ENCODE measurements at places on chromosomes 4 and X.

- H3K4me1 ChIP-seq = no peaks in the 10 kb centered on the region
- no peak overlapping the region for H3K4me3 ChIP-seq
- H3K36me3 ChIP-seq = no peaks in the 10 kb centered on the region
- no peak overlapping the region for H3K27ac ChIP-seq
Observed at GRCh38 chr4:89469930-89470375, 162.4 kb upstream of the GPRIN3 start.

GRCh38 chr4:85084371-85085094 is 118.0 kb upstream of the WDFY3 start:
- no peak overlapping the region for H3K4me3 ChIP-seq
- no peaks in the 10 kb centered on the region for H3K36me3 ChIP-seq
- no peaks in the 10 kb centered on the region for H3K4me1 ChIP-seq
- no peaks in the 10 kb centered on the region for H3K27me3 ChIP-seq

GRCh38 chr4:186700746-186701145 is 22.9 kb downstream of the FAT1 start:
- H3K27ac ChIP-seq = peak overlapping the region; percentile 86
- peak; percentile 67 for DNase-seq
- H3K4me3 ChIP-seq = no peak overlapping the region
- H3K27me3 ChIP-seq = no peaks in the 10 kb centered on the region
- H3K36me3 ChIP-seq = peaks cover 11% of the 10 kb centered on the region

- H3K4me3 ChIP-seq = no peak overlapping the region
- peaks cover 11% of the 10 kb centered on the region for H3K27me3 ChIP-seq
- H3K27ac ChIP-seq = no peak overlapping the region
- no peaks in the 10 kb centered on the region for H3K36me3 ChIP-seq
Observed at GRCh38 chrX:136130931-136131833, 16.2 kb upstream of the FHL1 start.

- peaks cover 4% of the 10 kb centered on the region for H3K36me3 ChIP-seq
- H3K4me3 ChIP-seq = no peak overlapping the region
- no peaks in the 10 kb centered on the region for H3K4me1 ChIP-seq
- H3K27me3 ChIP-seq = no peaks in the 10 kb centered on the region
- no peak overlapping the region for H3K27ac ChIP-seq
Observed at GRCh38 chr4:173284463-173284862, 49.7 kb downstream of the HMGB2 start.

DNA sequence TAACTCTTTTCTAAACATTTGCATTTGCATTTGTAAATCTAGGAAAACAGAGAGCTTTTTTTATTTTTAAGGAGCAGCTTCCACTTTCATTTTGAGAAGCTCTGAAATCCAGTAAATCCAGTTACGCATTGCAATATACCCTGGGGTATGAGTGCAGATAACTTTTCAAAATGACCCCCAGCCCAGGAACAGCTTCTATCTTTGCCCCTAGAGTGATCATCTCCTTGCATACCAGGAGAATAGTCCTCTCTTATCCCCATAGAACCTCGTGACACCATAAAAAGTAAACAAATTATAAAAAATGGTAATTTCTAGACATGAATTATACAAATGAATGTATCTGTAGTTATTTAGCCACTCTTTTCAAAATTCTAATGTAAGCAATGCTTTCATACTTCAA is 292.2 kb upstream of the GALNT7 start:
- DNase-seq = no peak
- H3K36me3 ChIP-seq = no peaks in the 10 kb centered on the region
- no peak overlapping the region for H3K27ac ChIP-seq
- H3K4me3 ChIP-seq = no peak overlapping the region
- H3K27me3 ChIP-seq = no peaks in the 10 kb centered on the region
- H3K4me1 ChIP-seq = no peaks in the 10 kb centered on the region

- no peaks in the 10 kb centered on the region for H3K4me1 ChIP-seq
- no peak overlapping the region for H3K4me3 ChIP-seq
- H3K36me3 ChIP-seq = no peaks in the 10 kb centered on the region
- H3K27me3 ChIP-seq = no peaks in the 10 kb centered on the region
- no peak overlapping the region for H3K27ac ChIP-seq
Observed at GRCh38 chr4:162229670-162230069, 65.9 kb upstream of the FSTL5 start.

DNA sequence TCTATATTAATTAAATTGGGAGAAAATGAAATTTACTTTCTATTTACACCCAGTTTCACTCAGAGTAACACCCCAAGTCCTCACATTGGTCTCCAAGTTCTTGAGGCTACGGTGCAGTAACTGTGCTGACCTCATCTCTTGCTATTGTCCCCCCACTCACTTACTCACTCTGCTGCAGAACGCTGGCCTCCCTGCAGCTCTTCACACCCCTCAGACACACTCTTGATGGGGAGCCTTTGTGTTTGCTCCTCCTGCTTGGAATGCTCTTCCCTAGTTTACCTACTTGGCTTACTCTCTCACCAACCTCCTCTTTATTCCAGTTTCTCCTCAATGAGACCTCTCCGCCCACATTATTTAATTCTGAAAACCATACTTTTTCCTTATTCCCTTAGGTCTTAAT is 22.2 kb upstream of the SPARCL1 start:
- no peak overlapping the region for H3K4me3 ChIP-seq
- no peak for DNase-seq

GRCh38 chrX:80667967-80668366 is 141.7 kb downstream of the BRWD3 start:
- DNase-seq = no peak
- H3K27ac ChIP-seq = no peak overlapping the region
- no peaks in the 10 kb centered on the region for H3K4me1 ChIP-seq
- H3K36me3 ChIP-seq = no peaks in the 10 kb centered on the region
- H3K27me3 ChIP-seq = no peaks in the 10 kb centered on the region

DNA sequence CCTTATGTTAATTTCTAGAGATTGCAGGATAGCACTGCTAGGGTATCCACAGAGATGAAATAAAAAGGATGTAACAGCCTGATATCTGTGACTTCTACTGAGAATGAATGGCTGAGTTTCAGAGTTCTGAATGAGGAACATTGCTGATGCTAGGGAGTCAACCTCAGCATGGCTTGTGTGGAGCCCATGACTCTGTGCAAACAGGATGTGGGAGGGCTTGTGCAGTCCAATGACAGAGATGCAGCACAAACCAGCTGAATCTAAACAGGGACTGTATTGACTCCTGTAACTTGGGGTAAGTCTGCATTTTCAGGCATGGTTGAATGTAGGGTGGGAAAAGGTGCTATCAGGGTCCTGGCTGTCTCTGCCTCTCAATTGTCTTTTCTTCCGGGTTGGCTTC is 5.3 kb upstream of the RASL11B start:
- peaks cover 17% of the 10 kb centered on the region for H3K4me1 ChIP-seq
- DNase-seq = no peak

DNA sequence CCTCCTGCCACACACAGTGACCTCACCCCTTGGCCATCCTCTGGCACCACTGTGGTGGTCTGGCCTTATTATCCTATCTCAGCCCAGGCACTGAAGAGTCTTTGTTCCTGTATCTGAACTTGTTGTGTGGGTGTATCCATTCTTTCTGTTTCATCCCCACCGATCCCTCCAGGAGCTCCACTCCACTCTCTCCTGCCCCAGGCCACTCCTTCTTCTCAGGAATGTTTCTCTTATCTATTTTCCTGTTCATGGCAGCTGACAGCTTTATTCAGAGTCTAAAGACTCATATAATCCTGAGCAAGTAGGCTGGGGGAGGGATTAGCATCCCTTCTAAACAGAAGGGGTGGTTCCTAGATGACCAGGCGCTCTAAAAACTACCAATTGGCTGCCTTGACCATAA is 150.0 kb downstream of the ANAPC10 start:
- no peaks in the 10 kb centered on the region for H3K27me3 ChIP-seq
- no peaks in the 10 kb centered on the region for H3K36me3 ChIP-seq
- H3K4me3 ChIP-seq = no peak overlapping the region
- no peaks in the 10 kb centered on the region for H3K4me1 ChIP-seq

DNA sequence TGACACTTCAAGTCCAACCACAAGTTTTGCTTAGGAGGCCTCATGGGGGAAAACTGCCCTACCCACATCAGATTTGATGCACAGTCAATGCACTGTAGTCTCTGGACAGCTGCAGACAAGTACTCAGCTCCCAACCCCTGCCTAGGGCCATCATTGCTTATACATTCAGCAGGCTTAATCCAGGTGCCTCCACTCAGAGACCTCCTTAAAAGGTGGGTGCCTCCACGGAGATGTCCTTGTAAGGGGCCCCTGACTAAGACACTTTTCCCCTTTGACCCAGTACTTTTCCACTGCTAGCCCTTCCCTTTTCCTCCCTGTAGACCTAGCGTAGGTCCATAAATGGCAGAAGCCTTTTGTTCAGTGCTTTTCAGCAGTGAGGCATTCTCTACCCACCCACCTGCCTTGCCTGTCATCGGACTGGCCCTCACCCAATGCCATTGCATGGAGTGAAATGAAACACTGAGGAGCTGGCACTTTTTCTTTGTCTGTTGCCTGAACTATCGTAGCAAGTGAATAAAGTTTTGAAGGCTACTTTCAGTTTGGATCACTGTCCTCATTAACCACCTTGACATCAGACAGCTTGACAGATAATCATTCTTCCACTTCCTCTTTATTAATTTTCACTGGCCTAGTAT is 23.8 kb upstream of the PLK4 start:
- no peaks in the 10 kb centered on the region for H3K27me3 ChIP-seq
- DNase-seq = no peak
- no peaks in the 10 kb centered on the region for H3K4me1 ChIP-seq
- H3K4me3 ChIP-seq = no peak overlapping the region
- no peak overlapping the region for H3K27ac ChIP-seq

DNA sequence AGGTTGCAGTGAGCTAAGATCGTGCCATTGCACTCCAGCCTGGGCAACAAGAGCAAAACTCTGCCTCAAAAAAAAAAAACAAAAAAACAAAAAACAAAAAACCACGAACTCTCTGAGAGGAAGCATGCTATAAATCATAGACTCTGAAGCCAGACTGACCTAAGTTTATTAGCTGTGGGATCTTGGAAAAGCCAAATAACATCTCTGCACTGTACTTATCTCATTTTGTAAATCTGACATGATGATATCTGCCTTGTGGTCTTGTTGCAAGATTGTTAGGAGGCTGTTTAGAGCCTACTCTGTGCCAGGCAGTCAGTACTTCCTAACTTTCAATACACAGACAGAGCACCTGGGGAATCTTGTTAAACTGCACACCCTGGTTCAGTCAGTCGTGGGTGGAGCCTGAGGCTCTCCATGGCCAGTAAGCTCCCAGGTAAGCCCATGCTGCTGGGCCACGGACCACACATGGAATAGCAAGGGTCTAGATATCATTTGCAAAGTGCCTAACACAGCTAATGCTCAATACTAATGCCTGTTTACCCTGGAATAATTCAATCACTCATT is 107.6 kb upstream of the SMIM10 start:
- no peaks in the 10 kb centered on the region for H3K36me3 ChIP-seq
- H3K27ac ChIP-seq = no peak overlapping the region
- H3K27me3 ChIP-seq = peaks cover 9% of the 10 kb centered on the region
- H3K4me3 ChIP-seq = no peak overlapping the region
- no peaks in the 10 kb centered on the region for H3K4me1 ChIP-seq
- DNase-seq = no peak

Measured in muscle of leg (tissue), 16 donors.